ENCODE measurements at places on chromosomes 11 and 22.
A peak's percentile ranks its signal among the peaks of the same experiment; 100 is the strongest.

DNA sequence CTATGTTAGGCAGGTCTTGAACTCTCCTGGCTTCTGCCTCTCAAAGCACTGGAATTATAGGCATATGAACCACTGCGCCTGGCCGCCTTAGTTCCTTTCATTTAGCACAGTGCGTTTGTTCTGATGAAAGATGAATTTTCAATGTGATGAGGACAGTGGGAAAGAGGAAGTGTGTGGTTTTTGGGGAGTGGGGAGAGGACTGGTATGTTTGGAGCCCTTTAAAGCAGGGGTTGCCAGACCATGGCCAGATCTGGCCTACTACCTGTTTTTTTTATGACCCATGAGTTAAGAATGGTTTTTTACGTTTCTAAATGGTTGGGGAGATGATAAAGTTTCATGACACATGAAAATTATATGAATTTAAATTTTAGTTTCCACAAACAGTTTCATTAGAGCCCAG is 12.5 kb downstream of the ATXN10 start:
- no peak for DNase-seq

DNA sequence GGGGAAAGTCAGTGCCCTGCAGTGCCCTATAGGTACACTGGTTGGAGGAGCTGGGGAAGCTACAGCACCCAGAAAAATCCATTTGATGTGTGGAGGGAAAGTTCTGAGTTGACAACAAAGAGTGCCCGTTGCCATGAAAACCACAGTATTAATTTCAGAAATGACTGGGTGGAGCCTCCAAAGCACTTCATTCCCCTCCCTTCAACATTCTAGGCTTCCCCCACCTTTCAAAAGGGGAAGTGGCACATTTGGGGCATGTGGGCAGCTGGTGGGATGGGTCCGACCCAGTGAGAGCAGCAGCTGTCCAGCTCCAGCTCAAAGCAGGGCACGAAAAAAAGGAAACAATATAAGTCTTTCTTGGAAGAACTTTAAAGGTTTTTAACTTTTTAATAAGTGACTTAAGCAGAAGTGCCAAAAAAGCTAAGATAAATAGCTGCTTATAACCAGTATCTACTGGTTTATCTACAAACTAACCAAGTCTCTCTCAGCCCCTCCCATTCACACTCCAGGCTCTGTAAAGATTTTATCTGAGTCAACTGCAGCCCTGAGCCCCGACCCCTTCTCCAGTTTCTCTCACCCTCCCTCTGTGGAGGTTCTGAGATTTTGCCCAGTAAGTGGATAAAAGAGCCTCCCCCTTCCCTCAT is 9.0 kb upstream of the AHNAK start:
- no peak for DNase-seq

- DNase-seq = no peak
Observed at GRCh38 chr11:36743039-36743438, 145.0 kb upstream of the RAG2 start.

GRCh38 chr22:36612458-36612857 is 83.5 kb upstream of the EIF3D start:
- no peak for DNase-seq

GRCh38 chr11:19879307-19880087 is 166.9 kb downstream of the NAV2 start:
- DNase-seq = peak; percentile 96

DNA sequence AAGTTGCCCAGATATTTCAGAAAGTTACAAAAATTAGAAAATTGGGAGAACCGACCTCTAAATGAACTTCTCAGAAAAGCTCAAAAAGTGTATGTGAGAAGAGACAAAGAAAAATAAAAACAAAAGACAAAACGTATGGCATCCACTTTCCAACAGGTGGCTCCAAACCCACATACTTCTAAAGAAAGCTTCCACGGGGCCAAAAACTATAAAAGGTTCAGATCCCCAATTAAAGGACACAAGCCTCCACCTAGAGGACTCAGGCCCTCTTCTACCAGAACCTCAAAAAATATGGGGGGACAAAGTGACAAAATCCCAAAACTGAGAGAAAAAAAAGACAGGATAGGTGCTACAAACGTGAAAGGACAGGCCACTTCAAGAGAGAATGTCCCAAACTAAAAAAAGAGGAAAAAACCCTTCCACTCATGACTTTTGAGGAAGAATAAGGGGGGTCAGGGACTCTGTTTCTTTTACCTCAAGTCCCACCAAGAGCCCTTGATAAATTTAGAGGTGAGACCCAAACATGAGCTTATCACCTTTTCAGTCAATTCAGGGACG is 8.8 kb downstream of the SCGB2A1 start:
- DNase-seq = peak; percentile 4

DNA sequence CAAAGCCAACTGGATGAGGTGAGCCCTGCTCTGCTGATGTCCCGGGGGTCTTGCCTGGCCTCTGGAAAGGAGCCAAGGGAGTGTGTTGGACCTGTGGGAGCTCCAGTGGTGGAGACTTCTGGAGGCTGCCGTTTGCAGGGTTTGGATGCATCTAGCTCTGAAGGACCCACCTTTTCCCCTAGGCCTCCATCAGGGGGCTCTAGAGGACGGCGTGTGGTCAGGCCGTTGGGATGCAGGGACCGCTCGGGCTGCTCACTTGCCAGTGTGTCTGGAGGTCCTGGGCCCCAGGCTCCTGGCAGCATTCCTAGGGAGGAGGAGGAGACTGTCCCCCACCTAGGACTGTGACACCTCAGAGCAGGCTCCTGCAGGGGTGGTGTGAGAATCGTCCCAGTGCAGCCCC is 58.3 kb downstream of the PRDM11 start:
- no peak for DNase-seq

- DNase-seq = no peak
Observed at GRCh38 chr11:132402071-132402684, 1031.8 kb downstream of the NTM start.

- DNase-seq = no peak
Observed at GRCh38 chr11:128653801-128654231, 40.1 kb upstream of the FLI1 start.

GRCh38 chr11:125374398-125374797 is 121.7 kb downstream of the FEZ1 start:
- DNase-seq = no peak

DNA sequence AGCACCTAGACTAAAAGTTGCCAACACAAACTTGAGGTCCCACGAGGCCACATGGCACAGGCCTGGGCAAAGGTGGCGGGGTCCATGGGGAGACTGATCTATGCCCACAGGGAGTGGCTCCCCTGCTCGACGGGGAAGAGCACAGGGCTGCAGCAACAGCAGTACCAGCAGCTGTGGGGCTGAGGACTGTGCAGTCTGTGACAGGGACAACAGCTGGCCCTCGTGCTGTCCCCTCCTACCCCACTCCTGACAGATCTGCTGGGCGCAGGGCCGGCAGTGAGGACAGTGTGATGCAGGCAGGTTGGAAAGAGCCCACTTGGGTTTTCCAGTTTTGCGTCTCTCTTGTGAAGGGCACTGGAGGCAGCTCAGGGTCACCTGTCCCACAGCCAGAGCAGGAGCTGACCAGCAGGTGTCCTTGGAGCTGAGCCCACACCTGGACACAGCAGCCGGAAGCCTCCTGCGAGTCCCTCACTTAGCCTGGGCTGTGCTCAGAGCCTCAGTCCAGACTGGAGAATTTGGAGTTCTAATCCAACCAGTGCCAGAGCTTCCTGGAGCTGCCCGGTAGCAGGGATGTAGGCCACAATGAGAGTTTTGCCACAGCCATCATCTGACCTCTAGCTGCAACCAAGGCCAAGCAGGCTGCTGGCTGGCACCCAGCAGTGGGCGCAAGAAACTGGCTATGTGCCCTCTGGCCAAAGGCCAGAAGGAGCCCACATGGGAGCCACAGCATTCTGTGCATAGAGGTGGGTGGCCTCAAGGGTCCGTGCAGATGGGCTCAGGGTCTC is 3.6 kb upstream of the GAS2L1 start:
- no peak for DNase-seq

DNA sequence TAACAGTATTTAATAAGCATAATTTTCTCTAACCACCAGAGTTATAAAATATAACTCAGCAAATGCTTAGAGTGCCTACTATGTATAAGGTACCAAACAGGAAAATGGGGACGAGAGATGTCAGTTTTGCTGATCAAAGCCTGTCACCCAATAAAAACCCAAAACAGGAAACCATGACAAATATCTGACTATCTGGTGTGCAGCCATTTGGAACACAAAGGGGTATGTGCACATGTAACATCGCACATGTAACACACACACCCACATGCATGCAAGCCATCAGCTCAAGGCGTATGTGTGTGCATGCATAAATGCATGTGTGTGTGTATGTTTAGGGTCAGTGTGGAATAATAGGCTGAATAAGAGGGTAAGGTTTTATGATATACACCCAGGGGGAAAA is 64.2 kb downstream of the PRR5L start:
- no peak for DNase-seq

- DNase-seq = no peak
Observed at GRCh38 chr11:492427-493226, 14.4 kb downstream of the RNH1 start.

- no peak for DNase-seq
Observed at GRCh38 chr11:12052676-12053605, 44.5 kb upstream of the DKK3 start.

GRCh38 chr11:109972181-109972715 is 120.9 kb upstream of the ZC3H12C start:
- no peak for DNase-seq

GRCh38 chr11:2096919-2097301 is 42.3 kb downstream of the IGF2 start:
- DNase-seq = no peak

- DNase-seq = peak; percentile 15
Observed at GRCh38 chr11:55942785-55943392, 6.7 kb upstream of the OR5I1 start.

- DNase-seq = no peak
Observed at GRCh38 chr11:35794850-35795249, 132.3 kb downstream of the TRIM44 start.

- DNase-seq = no peak
Observed at GRCh38 chr22:39081016-39081415, 3.9 kb downstream of the APOBEC3G start.

GRCh38 chr11:21861314-21861713 is 331.6 kb upstream of the ANO5 start:
- DNase-seq = no peak

DNA sequence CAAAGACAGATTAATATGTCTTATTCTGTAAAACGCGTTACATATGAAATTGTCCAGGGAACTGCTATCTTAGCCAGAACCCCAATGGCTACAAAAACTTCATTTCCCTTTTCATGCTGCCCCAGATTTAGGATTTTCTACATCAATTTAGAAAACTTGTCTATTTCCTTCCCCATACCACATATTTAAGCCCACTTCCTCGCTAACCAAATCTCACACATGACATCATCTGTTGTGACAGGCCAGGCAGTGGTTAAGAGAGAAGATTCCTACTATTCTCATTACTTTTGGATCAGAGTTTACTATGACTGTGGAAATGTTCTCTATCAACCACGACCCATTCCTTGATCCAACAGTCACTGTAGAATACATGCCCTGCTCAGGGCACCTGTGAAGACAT is 15.9 kb downstream of the CCDC82 start:
- DNase-seq = no peak

DNA sequence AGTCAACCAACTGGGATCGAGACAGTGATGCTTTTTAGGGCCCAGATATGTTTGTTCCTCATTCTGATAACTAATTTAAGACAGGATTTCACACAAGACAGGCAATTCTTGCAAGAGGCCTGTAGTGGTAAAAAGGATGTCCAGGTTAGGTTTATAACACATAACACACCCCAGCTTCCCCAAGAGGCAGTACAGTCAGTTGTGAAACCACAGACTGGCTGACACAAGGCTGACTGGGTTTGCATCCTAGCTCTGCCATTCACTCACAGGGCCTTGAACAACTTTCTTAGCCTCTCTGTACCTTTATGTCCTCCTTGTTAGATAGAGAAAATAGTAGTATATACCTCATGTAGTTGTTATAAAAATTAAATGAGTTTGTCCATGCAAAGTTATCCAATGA is 55.0 kb upstream of the PTH start:
- DNase-seq = no peak

DNA sequence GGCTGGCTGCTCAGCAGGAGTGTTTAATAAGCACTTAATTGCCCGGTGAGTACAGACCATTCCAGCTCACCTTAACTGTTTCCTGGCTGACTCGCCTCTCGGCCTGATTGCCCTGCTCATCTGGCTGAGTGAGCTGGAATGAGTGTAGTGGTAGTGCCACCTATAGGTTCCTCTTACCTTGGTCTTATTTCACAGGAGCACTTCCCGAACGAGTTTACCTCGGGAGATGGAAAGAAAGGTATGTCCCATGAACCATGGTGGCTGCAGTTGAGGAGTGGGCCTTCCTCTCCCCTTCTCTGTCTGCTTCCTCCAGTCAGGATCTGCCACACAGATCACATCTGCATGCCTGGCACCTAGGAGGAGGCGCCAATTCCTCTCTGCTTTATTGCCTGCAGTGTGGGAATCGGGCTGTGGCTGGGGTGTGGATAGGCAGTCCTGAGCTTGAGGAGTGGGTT is 26.7 kb downstream of the UPB1 start:
- DNase-seq = peak; percentile 28

DNA sequence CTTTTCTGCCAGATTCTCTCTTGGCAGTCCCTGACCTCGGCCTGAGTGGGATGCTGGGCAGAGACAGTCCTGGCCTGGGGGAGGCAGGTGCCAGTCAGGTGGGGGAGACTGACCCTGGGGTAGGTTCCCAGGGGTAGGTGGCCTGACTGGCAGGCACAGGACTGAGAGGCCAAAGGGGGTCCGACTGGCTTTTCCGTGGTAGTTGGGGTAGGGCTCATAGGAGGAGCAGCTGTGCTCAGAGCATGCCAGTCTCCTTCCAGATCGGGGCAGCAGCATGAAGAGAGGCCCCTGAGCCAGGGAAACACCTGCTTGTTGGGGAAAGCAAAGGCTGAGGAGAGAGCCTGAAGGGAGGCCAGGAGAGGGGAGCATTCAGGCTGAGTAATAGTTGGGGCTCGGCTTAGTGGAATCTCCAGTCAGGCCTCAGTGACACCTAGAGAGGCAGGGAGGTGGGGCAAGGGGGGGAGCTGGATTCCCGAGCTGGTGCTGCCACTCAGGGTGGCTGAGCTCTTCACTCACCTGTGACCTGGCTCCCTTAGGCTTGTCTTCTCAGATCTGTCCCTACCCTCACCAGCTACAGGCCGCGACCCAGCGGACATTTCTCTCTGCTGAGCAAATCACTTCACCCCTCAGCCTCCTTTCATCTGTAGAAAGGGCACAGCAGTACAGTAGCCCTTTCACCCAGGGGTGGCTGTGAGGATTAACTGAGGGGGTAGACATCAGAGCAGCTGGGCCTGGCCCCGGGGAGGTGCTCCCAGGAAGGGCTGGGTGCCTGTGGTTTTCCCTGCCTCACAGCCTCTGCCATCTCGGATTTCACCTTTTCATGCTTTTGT is 26.2 kb downstream of the MCM5 start:
- no peak for DNase-seq

- DNase-seq = no peak
Observed at GRCh38 chr11:107157809-107158187, 139.5 kb upstream of the GUCY1A2 start.

DNA sequence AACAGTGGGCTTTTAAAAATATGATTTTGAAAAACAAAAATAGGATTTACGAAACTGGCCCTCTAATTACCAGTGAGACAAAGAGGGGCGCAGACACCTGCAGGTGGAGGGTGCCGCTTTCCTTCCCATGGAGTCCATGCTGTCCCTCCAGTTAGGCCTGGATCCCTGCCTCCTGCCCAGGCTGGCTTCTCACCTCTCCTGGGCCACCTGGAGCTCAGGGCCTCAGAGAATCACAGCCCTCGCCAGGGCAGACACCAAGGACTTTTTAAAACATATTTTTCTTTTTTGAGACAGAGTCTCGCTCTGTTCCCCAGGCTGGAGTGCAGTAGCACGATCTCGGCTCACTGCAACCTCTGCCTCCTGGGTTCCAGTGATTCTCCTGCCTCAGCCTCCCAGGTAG is 1437.2 kb downstream of the TBC1D22A start:
- no peak for DNase-seq

- no peak for DNase-seq
Observed at GRCh38 chr22:38412435-38413084, 42.4 kb downstream of the KCNJ4 start.
